Ovary (tissue), 10 donors: ENCODE measurements at places on chromosomes 13 and 19. TPM values are rescaled to one million over a fixed set of nuclear protein-coding genes. Genes with fewer than 3 reads are reported as not detected.

Gene C19orf81
- total RNA-seq, result not detected

Gene BRME1
- total RNA-seq, result 2.3 TPM

GRCh38 chr19:35949131-35949530, 13.0 kb downstream of the LRFN3 start:
- DNase-seq, result no peak

DNA sequence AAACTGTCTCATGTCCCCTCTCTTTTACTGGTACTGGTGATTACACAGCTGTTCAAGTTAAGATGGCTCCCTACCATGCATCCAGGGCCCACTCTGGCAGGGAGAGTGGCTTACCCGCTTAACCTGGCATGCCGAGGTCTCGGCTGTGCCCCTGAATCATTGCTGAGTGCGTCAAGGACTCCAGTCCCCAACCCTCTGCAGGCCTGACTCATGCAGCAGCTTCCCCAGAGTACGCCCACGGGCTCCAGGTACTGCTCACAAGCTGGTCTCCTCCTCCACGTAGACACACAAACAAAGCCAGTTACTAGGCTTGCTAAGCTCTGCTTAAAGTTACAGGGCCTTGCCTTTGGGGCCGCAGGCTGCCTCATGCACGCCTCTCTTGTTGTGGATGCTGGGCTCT, 447.4 kb downstream of the COG6 start:
- DNase-seq, result no peak
